Stimulated activated CD8-positive, alpha-beta memory T cell treated with anti-CD3 and anti-CD28 coated beads, Interleukin-2, amount 100 ng/mL, for 1 hour (primary cell): ENCODE measurements at places on chromosomes 4 and X.

- no peak for DNase-seq
Measured at GRCh38 chrX:1763294-1763693, 148.4 kb downstream of the ASMT start.

GRCh38 chr4:106986486-106986885 is 49.6 kb downstream of the DKK2 start:
- no peak for DNase-seq

DNA sequence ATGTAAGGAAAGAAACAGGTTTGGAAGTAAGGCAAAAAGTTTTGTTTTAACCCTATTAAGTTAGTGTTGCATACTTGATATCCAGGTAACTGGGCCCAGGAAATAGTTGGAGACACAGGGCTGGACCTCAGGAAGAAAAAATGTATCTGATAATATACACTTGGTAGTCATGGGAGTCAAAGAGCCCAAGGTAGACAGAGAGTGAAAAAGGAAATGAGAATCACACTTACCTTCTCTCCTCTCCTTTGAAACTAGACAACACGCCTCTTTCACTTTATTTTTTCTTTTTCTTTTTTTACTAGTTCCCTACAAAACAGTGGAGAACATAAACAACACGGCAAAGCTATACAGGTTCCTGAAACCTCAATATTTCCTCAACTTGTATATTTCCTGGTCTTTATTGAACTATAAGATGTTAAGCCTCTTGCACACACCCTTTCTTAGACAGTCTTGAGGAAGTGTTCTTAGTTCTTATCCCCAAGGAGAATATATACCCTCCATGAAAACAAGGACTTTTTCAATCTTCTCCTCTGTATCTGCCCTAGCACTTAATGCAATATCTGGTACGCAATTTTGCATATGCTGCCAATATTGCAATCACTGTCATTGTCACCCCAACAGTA is 27.2 kb downstream of the SYTL4 start:
- no peak for DNase-seq

- no peak for DNase-seq
Measured at GRCh38 chrX:134365904-134366303, 94.1 kb upstream of the HPRT1 start.

DNA sequence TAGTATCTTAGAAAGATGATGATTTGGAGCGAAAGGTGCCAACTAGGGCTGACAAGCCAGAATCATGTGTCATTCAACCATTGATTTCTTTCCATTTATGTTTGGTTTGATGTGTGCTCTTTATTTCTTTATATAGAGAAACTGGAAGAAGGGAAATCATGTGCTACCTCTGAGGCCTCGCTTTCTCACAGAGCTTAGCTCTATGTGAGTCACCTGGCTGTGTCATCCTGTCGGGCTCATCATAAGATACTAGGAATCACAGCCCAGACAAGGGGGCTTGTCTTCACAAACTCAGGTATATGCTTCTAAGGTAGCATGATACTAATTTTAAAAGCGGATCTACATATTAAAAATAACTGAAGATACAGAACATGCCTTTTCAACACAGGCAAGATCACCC is 81.7 kb upstream of the GPM6B start:
- DNase-seq, result no peak

DNA sequence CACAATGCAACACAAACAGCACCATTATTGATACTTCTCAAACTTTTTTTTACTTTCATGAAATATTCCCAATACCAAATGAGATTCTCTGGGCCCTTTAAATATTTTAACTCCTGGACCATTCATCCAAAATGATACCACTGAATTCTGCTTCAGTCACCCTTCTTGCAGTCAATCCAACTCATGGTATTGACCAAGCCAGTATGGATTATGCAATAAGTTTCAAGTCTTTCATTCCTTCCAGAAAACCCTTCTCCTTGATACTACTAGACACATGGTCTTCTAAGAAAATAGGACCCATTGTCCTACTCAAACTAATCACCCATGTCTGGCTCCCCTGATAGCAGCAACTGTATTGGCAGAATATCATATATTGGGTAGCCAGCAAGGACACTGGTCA is 23.0 kb downstream of the ZNF721 start:
- no peak for DNase-seq

DNA sequence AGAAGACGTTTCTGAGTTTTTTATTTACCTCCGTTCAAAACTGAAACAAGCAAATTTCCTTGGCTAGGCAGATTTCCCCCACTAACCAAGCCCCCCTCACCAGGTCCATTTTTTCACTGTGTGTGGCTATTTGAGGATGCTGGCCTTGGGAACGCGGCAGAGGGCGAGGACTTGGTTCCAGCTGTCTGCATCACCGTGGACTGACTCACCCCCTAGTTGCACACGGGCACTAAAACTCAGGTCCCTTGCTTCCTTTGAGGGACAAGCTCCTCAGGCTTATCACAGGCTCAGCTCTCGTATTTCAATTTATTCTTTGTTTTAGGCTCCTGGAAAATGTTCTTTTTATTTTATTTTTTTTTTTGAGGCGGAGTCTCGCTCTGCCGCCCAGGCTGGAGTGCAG is 8.4 kb upstream of the MTNR1A start:
- no peak for DNase-seq

GRCh38 chr4:156495836-156496235 is 475.8 kb downstream of the PDGFC start:
- no peak for DNase-seq

DNA sequence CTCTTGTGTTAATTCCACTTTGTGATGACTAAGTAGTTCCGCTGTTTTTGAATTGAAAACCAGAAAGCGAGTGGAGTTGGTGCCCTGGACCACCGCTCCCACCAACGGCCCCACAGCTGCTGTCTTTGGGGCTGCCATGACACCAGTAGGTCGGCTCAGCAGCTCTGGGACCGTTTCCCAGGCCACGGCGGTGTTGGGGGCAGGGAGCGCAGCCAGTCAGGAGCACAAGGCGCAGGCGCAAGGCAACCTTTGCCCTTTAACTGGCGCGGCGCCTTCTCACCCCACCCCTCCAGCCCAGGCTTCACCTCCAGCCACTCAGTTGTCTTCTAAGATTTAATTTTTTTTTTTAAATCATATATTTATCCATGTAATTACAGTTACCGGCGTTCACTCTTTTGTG is at the start of gene GK2:
GK2 (minus strand) TSS at position 166 of the 400 bp plus-strand sequence; CDS start at position 138, 28 bp downstream.
- DNase-seq, result no peak

DNA sequence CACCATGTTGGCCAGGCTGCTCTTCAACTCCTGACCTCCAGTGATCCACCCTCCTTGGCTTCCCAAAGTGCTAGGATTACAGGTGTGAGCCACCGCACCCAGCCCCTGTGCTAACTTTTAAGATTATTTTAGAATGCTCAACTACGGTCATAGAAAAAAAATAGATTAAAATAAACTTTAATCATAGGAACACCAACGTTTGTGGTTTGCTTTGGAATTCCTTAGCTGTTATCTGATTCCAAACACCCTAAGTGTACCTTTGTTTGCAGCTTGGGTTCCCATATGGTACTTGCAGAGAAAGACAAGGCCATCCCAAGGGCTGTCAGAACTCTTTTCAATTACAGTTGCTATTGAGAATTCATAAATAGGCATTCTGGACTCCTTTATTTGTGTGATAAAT is 90.1 kb upstream of the EFHC2 start:
- DNase-seq, result no peak

DNA sequence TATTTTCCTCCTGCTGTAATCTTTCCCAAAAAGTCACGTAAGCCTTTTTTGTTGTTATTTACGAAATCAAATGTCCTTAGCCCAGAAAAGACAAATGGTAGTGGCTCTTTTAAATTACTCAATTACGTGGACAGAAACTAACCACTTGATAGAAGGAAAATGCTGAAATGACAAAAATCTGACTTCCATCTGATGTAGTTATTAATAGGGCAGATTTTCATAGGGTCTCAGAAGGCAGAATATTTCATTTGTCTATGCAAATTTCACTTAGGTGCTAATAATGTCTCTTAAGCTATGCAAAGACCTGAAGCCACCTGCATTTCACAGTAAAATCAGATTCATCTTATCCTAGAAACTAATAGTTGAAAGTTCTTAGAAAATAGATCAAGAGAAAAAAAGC is 295.7 kb downstream of the TMA16 start:
- DNase-seq, result no peak

- DNase-seq, result no peak
Measured at GRCh38 chrX:39984191-39984956, 113.4 kb downstream of the BCOR start.

- DNase-seq, result no peak
Measured at GRCh38 chr4:98298022-98298421, 36.8 kb downstream of the RAP1GDS1 start.

DNA sequence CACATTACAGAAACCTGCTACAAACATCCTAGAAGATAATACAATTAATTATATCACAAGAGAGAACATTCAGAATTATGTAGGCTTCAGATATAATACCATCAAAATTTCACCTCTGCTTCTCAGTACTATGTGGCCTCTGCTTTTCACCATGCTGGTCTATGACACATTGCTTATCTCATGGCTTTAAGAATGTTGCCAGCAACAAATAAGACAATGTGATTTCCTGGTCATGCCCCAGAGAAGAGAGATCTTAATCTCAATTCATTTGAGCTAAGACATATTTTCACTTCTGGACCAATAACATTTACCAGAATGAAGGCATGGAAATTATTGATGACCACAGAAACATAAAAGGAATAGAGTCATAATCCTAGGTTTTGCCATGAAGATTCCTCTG is 1233.4 kb upstream of the ADGRL3 start:
- no peak for DNase-seq

GRCh38 chrX:130997314-130997713 is 60.8 kb upstream of the ARHGAP36 start:
- DNase-seq, result no peak

DNA sequence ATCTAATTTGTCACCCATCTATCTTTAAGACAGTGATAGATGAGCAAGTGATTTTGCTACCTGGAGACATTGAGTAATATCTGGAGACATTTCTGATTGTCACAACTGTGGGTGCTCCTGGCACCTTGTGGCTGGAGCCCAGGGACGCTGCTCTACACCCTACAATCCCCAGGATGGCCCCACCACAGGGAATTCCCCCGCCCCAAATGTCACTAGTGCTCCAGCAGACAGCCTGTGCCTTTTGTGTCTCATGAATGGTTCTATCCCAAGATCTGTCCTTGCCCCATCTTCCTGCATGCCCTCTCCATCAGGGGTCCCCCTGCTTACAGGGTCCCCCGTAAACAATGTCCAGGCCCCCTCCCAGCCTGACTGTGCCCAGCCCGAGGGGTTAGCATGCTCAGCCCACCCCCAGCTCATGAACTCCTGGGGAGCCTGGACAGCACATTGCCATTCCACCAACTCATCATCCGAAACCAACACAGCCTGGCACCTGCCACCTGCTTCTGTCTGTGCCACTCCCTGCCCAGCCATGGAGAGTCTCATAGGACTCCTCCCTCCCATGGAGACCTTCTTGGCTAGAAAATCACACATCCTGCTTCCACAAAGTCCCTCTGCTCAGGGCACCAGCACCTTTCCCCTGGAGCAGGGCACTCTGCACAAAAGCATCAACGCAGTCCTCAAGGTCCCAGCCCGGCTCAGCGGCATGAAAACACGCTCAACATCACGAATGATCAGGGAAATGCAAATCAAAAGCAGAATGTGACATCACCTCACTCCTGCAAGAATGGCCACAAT is 5.7 kb downstream of the P2RY8 start:
- DNase-seq, result no peak

GRCh38 chrX:115023811-115024210 is 6.4 kb upstream of the IL13RA2 start:
- no peak for DNase-seq

DNA sequence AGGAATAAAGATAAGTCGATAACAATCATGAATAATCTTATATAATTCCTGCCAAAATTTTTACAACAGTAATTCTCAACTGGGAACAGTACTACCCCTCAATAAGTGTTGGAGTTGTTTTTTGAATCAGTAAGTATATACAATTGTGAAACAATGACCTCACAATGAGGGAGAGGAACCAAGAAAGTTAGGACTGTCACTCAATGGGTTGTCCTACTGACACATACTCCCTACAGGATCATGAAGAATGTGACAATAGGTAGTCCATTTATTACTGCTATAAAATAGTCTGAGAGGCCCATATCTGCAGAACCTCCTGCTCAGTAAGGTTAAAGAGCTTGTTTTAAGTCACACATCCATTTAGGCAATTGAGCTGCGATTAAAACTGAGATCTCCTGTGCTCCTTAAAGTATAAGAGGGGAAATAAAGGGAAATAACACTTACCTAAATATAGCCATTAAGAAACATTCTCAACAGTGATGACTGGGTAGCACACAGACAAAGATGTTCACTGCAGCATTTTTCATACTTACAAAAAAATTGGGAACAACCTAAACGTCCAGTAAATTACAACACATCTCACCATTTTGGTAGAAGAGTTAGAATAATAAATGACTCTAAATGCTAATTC is 26.2 kb downstream of the FBXW7 start:
- DNase-seq, result no peak
